ENCODE measurements at places on chromosomes 13 and 19.

GRCh38 chr13:97561182-97561581 is 127.2 kb downstream of the RAP2A start:
- no peak for DNase-seq

GRCh38 chr13:34410678-34411077 is 531.4 kb upstream of the NBEA start:
- no peak for DNase-seq

DNA sequence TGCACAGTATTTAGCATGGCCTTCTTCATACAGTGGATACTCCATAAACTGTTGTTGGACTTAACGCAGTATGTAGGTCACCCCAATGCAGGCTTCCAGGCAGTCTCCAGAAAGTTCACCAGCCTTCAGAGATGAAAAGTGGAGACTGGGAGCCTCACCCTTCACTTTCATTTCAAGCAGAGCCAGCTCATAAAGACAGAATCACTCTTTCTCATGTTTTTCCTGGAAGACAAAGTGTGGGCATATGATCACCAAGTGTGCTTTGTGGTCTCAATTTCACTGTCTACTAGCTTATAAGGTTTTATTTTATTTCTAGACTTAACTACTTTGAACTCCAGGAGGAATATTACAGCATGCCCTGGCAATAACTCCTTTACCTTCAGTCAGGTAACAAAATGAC is 26.3 kb upstream of the TNFSF11 start:
- no peak for DNase-seq

GRCh38 chr13:43405457-43405856 is 381.3 kb downstream of the ENOX1 start:
- DNase-seq, result no peak

GRCh38 chr19:12884926-12885748 is 1.9 kb downstream of the KLF1 start:
- DNase-seq, result peak; percentile 88

DNA sequence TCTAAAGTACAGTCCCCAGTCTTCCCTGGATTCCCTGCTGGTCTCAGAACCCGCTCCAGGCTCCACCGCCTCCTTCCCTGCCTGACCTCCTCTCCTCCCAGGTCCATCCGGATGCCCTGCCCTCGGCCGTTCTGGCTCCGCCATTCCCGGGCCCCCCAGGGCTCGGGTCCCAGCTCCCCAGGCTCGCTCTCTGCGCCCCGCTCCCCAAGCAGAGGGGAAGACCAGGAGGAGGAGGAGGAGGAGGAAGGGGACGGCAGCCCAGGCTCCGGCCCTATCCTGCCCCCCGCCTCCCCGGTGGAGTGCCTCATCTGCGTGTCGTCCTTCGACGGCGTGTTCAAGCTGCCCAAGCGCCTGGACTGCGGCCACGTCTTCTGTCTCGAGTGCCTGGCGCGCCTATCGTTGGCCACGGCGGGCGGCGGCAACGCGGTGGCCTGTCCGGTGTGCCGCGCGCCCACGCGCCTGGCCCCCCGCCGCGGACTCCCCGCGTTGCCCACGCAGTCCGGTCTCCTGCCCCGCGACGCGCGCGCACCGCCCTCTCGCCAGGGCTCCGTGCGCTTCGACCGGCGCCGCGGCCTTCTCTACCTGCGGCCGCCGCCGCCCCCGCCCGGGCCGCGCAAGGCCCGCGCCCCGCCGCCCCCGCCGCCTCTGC is 647 bp downstream of the RNF225 start:
- no peak for DNase-seq

DNA sequence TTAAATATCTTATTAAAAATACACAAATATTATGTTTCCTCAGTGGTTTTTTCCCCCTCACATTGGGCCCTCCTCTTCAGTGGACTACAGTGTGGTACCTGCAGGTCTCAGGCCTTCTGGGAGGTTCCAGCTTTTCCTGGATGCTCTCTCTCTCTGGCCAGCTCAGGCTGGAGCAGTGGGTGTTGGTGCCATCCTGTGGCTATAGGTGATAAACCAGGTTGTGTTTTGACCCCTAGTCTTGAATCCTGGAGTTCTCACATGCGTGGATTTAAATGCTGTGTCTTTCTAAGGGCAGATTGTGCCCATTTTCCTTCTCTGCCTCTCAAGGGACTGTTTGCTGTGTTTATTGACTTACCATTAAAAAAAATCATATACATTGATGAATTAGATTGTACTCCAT is 41.2 kb upstream of the ZNF527 start:
- DNase-seq, result no peak

GRCh38 chr13:107801621-107802020 is 413.7 kb downstream of the LIG4 start:
- DNase-seq, result no peak

- DNase-seq, result no peak
These were observed 2439.9 kb upstream of the PCDH20 start for GRCh38 chr13:63855457-63856118.

DNA sequence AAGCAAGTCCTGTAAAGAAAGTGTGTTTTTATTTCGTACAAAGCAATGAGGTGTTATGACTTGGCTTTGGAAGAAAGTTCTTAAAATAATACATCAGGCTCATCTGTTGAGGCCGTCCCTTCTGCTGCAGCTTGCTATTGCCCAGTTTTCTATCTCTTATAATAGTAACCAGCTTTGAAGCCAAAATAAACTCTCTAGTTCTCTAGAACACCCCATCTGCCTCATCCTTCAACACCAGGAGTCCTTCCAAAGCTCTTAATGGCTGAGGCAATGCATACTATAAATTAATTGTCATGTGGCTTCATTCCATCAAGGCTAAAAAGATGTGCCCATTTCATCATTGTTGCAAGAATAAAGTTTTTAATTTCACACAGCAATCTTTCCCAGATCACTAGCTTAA is 49.4 kb upstream of the IPO5 start:
- DNase-seq, result no peak

- DNase-seq, result no peak
These were observed 26.9 kb downstream of the GGACT start for GRCh38 chr13:100561599-100562204.

GRCh38 chr13:109331898-109332297 is 454.5 kb downstream of the IRS2 start:
- no peak for DNase-seq

DNA sequence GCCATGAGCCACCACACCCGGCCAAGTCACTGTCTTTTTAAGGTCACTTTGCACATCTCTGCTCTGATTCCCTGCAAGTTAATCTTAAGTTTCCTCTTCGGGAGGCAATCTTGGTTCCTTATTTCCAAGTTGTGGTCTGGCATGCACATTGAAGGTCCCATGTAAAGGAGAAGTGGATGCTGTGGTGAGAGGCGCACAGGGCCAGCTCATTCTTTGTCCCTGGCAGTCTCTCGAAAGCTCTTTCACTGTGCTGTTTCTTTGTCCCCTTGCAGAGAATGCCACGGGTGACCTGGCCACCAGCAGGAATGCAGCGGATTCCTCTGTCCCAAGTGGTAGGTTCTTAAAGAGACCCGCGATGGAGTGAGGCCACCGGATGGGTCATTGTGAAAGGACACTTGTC is 16.4 kb upstream of the C19orf33 start:
- no peak for DNase-seq

DNA sequence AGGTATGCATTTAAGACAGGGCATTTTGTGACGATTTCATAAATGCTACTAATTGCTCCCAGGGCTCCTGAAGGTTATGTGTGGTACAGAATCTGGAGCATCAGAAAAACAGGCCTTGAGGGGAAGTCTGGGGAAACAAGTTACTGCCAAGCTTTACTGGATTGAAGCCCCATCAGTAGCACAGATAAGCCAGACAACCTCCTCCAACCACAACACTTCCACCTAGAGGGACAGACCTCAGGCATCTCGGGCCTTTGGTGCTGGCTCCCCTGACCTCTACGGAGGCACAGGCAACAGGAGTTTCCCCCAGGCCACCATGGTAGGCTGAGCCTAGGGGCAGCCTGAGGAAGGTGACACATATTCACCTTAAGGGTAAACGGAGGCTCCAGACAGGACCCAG is 54.1 kb downstream of the ABCC4 start:
- DNase-seq, result no peak

- DNase-seq, result no peak
These were observed 25.6 kb downstream of the EPS15L1 start for GRCh38 chr19:16446108-16446723.

DNA sequence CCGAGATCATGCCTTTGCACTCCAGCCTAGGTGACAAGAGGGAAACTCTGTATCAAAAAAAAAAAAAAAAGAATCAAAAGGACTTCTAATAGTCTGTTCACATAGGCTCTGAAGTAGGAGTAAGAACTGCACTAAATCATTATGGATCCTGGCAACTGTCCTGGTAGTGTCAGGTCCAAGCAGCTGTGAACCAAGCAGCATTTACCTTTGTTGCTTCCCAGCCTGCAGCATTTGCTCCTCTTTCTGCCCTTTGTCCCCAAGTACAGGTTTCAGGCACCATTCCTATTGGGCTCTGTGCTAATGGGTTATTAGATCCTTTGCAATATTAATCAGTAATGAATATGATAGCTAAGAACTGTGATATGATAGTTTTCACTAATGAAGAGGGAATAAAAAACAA is 77.4 kb upstream of the NBEA start:
- no peak for DNase-seq

DNA sequence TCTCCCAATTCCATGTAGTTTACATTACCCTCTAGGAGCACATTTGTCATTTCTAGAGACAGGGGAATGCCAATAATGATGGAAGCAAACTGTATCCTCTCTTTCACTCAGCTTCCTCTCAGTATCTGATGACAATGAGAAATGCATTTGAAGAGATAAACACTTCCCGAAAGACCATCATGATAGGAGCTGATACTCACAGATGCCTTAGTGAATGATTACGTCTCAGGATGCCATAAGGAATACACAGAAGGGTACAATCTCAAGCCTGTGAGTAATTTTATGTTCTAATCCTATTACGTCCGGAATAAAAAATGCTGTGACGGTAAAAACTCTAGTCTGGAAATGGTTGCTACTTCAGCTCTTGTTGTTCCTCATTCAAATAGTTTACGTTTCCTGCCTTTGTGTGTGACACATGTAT is 663.8 kb upstream of the MIR17HG start:
- DNase-seq, result no peak

GRCh38 chr13:92512852-92513251 is 713.8 kb upstream of the GPC6 start:
- DNase-seq, result no peak

DNA sequence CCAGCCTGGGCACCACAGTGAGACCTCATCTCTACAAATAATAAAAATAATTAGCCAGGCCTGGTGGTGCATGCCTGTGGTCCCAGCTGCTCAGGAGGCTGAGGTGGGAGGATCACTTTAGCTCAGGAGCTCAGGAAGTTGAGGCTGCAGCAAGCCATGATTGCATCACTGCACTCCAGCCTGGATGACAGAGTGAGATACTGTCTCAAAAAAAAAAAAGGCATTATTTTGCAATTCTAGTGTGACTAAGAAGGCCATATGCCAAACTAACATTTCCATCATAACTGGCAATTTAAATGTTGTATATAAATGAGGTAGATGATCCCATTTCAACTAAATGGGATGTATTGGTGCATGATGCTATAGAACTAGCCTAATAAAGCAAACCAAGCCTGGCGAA is 632.8 kb upstream of the KLF12 start:
- no peak for DNase-seq

- peak; percentile 72 for DNase-seq
These were observed at the start of gene APLP1 for GRCh38 chr19:35868172-35868822. Gene APLP1, plus strand, starts transcription at chr19:35868574. Its CDS starts 63 bp downstream, at chr19:35868637.

DNA sequence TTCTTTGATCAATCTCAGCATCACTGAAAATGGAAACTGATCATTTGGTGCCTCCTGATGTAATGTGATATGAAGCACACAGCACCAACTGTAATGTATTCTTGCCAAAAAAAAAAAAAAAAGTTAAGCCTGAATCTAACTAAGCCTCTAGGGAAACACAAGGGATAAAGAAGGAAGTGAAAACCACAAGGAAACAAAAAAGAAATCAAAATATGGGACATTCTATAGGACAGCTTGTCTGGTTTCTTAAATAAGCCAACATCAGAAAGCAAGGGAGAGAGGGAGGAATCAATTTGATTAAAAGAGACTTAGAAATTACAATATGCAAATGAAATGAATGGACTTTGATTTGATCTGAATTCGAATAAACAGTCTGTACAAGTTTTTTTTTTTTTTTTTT is 20.6 kb upstream of the METTL21C start:
- DNase-seq, result no peak

- DNase-seq, result no peak
These were observed 27.8 kb downstream of the RFC3 start for GRCh38 chr13:33845572-33846302.

DNA sequence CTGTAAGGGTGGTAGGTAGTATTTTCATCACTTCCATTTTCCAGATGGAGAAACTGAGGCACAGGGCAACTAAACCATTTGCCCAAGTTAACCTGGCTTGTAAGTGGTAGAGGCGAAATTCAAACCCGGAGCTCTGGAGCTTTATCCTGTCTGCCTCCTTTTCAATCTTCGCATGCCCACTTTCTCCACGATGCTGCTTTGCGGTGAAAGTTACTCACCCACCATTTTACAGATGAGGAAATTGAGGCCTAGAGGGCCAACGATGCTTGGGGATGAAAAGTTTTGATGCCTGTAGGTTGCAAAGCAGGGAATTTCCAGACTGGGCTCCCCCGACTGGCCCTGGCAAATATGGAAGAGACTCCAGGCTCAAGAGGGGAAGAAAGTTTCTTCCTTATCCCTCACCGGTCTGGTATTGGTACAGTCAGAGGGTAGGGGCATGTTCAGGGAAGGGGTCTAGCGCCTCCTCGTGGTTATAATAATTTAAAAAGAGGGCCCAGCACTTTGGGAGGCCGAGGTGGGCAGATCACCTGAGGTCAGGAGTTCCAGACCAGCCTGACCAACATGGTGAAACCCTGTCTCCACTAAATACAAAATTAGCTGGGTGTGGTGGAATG is 1.9 kb upstream of the SH2D3A start:
- no peak for DNase-seq

DNA sequence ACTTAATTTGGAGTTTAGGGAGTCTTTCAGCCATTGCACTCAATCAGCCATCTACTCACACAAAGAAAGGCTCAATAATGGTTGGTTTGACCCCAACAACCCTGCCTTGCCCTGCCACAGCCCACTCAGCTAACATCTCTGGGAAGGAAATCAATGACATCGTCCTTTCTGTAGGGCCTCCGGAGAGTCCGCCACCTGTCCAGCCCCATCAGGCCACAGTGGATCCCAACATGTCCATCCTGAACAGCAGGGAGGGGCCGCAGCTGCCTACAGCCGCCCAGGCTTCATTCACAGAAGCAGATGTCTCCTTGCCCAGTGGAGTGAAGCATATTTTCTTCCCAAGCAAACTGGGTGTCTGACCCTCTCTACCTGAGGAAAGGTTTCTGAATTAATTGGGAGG is 4.2 kb upstream of the CDX2 start:
- no peak for DNase-seq

DNA sequence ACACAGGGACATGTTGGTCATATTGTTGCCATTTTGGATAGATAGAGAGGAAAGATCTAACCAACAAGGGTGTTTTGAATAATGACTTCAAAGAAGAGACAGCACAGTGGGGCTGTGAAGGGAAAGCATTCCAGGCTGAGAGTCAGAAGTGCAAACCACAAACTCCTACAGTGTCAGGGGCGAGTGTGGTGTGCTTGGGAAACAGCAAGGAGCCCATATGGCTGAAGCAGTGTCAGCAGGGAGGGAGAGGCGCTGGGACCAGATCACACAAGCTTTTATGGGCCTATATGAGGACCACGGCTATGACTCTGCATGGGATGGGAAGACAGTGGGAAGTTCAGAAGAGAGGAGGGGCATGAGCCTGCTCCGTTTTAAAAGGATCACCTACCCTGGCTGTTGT is 166.4 kb downstream of the MYO16 start:
- no peak for DNase-seq

- no peak for DNase-seq
These were observed 10.5 kb downstream of the DDX39A start for GRCh38 chr19:14408491-14409145.

- no peak for DNase-seq
These were observed 110.8 kb downstream of the GNG7 start for GRCh38 chr19:2591537-2592291.

Measured in stimulated activated CD4-positive, alpha-beta T cell treated with anti-CD3 and anti-CD28 coated beads, Interleukin-4, amount 100 ng/mL, for 24 hours (primary cell).